Peyer's patch (tissue), 4 donors: ENCODE measurements at places on chromosomes 4 and X. TPM values are rescaled to one million over a fixed set of nuclear protein-coding genes. Genes with fewer than 3 reads are reported as not detected.

- no peaks in the 10 kb centered on the region for H3K36me3 ChIP-seq
- H3K4me3 ChIP-seq, result no peak overlapping the region
- H3K27me3 ChIP-seq, result no peaks in the 10 kb centered on the region
- no peak overlapping the region for H3K27ac ChIP-seq
Measured at GRCh38 chrX:18951032-18951431, 32.9 kb downstream of the PHKA2 start.

DNA sequence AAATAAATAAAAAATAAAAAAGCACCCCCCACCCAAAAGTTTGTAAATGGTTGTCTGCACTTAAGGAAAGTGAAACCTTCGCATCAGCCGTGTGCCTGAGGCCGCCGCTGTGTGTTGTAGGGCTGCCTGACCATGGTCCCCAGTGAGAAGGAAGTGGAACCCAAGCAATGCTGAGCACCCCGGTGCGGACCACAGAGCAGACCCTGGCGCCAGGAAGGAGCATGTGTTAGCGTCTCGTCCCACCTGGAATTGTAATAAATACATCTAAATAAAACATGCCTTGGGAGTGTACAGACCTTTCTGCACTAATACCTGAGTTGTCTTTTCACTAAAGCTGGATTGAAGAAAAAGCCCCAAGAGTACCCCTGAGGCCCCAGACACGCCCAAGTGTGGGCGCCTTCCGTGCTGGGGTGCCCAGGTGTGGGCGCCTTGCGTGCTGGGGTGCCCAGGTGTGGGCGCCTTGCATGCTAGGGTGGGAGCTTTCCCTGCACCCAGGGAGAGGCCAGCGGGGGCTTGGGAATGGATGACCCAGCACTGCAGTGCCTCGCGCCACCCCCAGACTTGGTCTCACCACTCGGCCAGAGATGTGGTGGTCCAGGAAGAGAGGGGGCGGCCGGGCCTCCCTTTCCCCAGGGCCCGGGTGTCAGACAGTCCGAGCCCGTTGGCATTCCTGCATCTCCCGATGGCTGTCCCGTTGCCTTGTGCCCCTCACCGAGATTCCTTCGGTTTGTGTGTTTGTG, 33.7 kb downstream of the HTT-AS start:
- peak overlapping the region; percentile 41 for H3K4me3 ChIP-seq
- peak; percentile 67 for DNase-seq
- no peaks in the 10 kb centered on the region for H3K27me3 ChIP-seq
- peaks cover 41% of the 10 kb centered on the region for H3K4me1 ChIP-seq

GRCh38 chr4:16775411-16776154, 122.9 kb downstream of the LDB2 start:
- DNase-seq, result no peak
- H3K27ac ChIP-seq, result no peak overlapping the region
- H3K4me1 ChIP-seq, result no peaks in the 10 kb centered on the region
- H3K4me3 ChIP-seq, result no peak overlapping the region
- H3K36me3 ChIP-seq, result no peaks in the 10 kb centered on the region
- no peaks in the 10 kb centered on the region for H3K27me3 ChIP-seq

DNA sequence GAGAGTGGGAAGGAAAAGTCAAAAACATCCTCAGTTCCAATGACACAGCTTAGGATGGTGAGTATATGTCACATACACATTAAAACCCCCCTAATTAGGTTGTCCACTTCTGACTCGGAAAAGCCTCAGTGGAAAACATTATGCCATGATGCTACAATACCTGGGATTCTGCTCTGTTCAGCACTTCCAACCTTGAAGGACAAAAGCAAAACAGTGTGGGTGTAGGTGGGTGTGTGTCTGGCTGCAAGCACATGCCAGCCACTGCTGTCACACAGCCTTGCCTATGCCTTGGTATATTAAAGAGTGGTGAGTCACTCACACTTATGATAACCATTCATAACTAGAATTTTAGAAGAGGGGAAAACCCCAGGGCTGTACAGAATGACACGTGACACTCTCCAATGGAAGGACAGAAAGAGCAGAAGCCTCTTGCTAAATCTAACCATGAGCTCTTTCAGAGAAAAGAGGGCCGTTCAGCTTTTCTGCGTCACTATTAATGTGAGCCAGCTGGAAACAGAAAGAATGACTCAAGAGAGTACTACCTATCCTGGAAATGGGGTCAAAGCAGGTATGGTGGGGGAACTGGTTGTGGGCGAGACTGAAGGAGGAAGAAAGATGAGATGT, 159.6 kb downstream of the TET2 start:
- H3K4me3 ChIP-seq, result no peak overlapping the region
- no peaks in the 10 kb centered on the region for H3K4me1 ChIP-seq
- DNase-seq, result no peak
- no peak overlapping the region for H3K27ac ChIP-seq

The TMPRSS11F gene
- not detected for total RNA-seq

GRCh38 chr4:153486281-153487151, 20.4 kb downstream of the TMEM131L start:
- peak overlapping the region; percentile 83 for H3K27ac ChIP-seq
- H3K36me3 ChIP-seq, result no peaks in the 10 kb centered on the region
- no peaks in the 10 kb centered on the region for H3K27me3 ChIP-seq
- no peak for DNase-seq

DNA sequence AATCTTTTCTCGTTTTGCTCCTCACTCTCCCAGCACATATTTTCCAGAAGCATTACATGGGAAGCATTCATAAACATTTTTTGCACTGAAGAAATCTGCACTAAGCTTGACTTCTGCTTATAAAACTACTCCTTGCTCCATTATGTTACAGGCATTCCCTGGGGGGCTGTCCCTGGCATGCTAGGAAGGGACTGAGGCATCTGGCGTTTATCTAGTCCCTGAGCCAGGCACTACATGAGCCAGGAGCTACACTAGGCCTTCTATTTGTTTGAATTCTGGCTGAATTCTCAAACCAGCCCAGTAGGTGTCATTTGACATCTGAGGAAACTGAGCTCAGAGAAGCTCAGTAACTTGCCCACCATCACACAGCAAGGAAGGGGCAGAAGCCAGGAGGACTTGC, 43.3 kb downstream of the NHSL2 start:
- DNase-seq, result no peak
- H3K4me3 ChIP-seq, result no peak overlapping the region
- H3K27ac ChIP-seq, result no peak overlapping the region
- no peaks in the 10 kb centered on the region for H3K36me3 ChIP-seq

DNA sequence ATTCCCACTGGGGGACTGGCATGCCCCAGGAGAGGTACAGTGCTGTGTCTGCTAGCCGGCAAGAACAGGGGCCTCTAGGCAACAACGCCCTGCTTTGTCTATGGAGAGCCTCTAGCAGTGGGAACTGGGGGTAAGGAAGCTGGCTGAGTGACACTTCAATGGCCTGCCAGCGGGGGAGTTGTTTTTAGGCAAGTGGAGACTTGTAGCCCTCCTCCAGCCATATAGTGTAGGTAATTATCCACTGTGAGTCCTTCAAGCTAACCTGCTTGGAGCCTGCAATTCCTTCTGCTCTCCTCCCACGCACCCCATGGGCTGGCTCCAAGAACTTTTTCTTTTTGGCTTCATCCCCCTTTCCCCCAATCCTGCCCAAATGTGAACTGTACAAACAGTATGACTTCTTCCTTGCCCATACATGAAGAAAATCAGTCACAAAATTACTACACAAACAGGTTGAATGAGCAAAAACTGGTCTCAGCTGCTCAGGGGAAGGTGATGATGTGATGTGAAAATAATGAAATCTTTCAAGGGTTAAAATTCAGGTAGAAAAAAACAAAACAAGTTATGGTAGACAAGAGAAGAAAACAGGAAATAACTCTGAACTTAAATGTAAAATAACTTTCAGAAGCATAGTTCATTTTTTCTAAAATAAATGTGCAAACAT, 33.1 kb downstream of the LEF1 start:
- no peaks in the 10 kb centered on the region for H3K27me3 ChIP-seq
- H3K4me1 ChIP-seq, result no peaks in the 10 kb centered on the region
- H3K27ac ChIP-seq, result no peak overlapping the region
- no peak overlapping the region for H3K4me3 ChIP-seq

The CYTL1 gene
- not detected for total RNA-seq

DNA sequence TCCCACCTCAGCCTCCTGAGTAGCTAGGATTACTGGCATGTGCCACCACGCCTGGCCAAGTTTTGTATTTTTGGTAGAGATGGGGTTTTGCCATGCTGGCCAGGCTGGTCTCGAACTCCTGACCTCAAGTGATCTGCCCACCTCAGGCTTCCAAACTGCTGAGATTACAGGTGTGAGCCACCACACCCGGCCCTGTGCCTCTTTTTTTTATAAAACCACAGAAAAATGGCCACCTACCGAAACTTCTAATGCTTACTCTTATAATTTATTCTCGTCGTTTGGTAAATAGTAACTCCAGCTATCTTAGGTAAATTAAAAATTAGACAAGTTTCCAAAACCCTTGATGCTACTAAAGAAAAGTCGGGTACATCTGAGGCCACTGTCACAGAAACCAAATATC, 54.4 kb downstream of the IRF2 start:
- no peak overlapping the region for H3K4me3 ChIP-seq
- no peak for DNase-seq
- no peaks in the 10 kb centered on the region for H3K4me1 ChIP-seq
- no peaks in the 10 kb centered on the region for H3K36me3 ChIP-seq
- peak overlapping the region; percentile 28 for H3K27ac ChIP-seq

The PRKG2 gene
- total RNA-seq, result 13.2 TPM

DNA sequence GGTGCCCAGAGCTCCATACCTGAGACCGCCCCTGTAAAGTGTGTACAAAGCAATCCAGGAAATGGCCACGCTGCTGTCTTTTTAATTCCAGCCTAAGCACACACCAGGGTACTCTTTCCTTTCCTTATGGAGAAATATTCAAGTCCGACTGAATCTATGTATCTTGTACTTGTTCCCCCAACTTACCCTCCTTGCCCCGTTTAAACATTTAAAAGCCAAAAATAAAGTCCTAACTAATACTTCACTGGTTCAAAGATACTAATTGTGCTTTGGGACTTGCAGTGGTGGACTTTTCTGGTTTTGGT, 731 bp upstream of the AMMECR1 start:
- no peaks in the 10 kb centered on the region for H3K36me3 ChIP-seq
- no peaks in the 10 kb centered on the region for H3K27me3 ChIP-seq
- no peak for DNase-seq
- H3K4me3 ChIP-seq, result peak overlapping the region; percentile 57
- peak overlapping the region; percentile 81 for H3K27ac ChIP-seq

The FGFR3 gene
- 115 TPM for total RNA-seq

GRCh38 chrX:103904301-103904700, 58.1 kb upstream of the TMSB15B start:
- DNase-seq, result no peak
- H3K27ac ChIP-seq, result no peak overlapping the region
- no peak overlapping the region for H3K4me3 ChIP-seq
- no peaks in the 10 kb centered on the region for H3K36me3 ChIP-seq
- H3K4me1 ChIP-seq, result no peaks in the 10 kb centered on the region

- H3K27me3 ChIP-seq, result no peaks in the 10 kb centered on the region
- H3K4me1 ChIP-seq, result no peaks in the 10 kb centered on the region
- peak overlapping the region; percentile 62 for H3K27ac ChIP-seq
Measured at GRCh38 chrX:37776283-37776986, 3.4 kb upstream of the CYBB start.

GRCh38 chrX:114450911-114451310, 133.0 kb upstream of the HTR2C start:
- H3K27me3 ChIP-seq, result no peaks in the 10 kb centered on the region
- H3K36me3 ChIP-seq, result no peaks in the 10 kb centered on the region
- no peak overlapping the region for H3K27ac ChIP-seq
- no peaks in the 10 kb centered on the region for H3K4me1 ChIP-seq
- no peak for DNase-seq

- H3K4me1 ChIP-seq, result no peaks in the 10 kb centered on the region
- H3K4me3 ChIP-seq, result no peak overlapping the region
- no peak overlapping the region for H3K27ac ChIP-seq
Measured at GRCh38 chrX:80556148-80556547, 135.9 kb downstream of the TENT5D start.

The EXOC1L gene
- total RNA-seq, result not detected

- no peak for DNase-seq
- H3K36me3 ChIP-seq, result no peaks in the 10 kb centered on the region
- no peaks in the 10 kb centered on the region for H3K27me3 ChIP-seq
- H3K4me1 ChIP-seq, result no peaks in the 10 kb centered on the region
- H3K4me3 ChIP-seq, result no peak overlapping the region
Measured at GRCh38 chrX:28609003-28609402, 21.8 kb downstream of the IL1RAPL1 start.

The PITX2 gene
- total RNA-seq, result 28.9 TPM

The INPP4B gene
- total RNA-seq, result 42.5 TPM

- H3K27me3 ChIP-seq, result no peaks in the 10 kb centered on the region
- DNase-seq, result no peak
- no peak overlapping the region for H3K27ac ChIP-seq
- H3K4me1 ChIP-seq, result no peaks in the 10 kb centered on the region
- no peak overlapping the region for H3K4me3 ChIP-seq
Measured at GRCh38 chr4:171025776-171026175, 787.4 kb upstream of the GALNTL6 start.

GRCh38 chrX:129840344-129840743, 3.3 kb downstream of the ZDHHC9 start:
- H3K27ac ChIP-seq, result no peak overlapping the region
- no peaks in the 10 kb centered on the region for H3K36me3 ChIP-seq
- DNase-seq, result no peak
- H3K4me3 ChIP-seq, result peak overlapping the region; percentile 31

The AREG gene
- total RNA-seq, result 10.5 TPM

GRCh38 chrX:138964501-138964900, 253.0 kb upstream of the FGF13 start:
- no peak for DNase-seq
- no peaks in the 10 kb centered on the region for H3K36me3 ChIP-seq
- no peak overlapping the region for H3K4me3 ChIP-seq
- H3K27ac ChIP-seq, result no peak overlapping the region

The SLC38A5 gene
- total RNA-seq, result 9.1 TPM

DNA sequence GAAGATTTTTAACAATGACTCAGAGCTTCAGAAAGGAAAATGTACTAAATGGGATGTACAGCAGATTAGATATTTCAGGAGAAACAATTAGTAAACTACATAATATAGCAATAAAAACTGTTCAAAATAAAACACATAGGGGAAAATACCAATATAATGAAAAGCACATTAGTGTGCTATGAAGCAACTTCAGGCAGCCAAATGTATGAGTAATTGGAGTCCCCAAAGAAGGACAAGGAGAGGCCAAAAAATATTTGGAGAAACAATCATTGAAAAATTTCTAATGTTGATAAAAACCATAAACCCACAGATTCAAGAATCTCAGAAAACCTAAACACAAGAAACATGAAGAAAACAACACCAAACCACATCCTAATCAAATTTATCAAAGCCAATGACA, 129.3 kb upstream of the CHRDL1 start:
- H3K27ac ChIP-seq, result no peak overlapping the region
- H3K4me1 ChIP-seq, result no peaks in the 10 kb centered on the region
- H3K27me3 ChIP-seq, result no peaks in the 10 kb centered on the region
- H3K36me3 ChIP-seq, result no peaks in the 10 kb centered on the region
- H3K4me3 ChIP-seq, result no peak overlapping the region

GRCh38 chr4:78610546-78611214, 59.1 kb downstream of the ANXA3 start:
- H3K36me3 ChIP-seq, result no peaks in the 10 kb centered on the region
- no peaks in the 10 kb centered on the region for H3K4me1 ChIP-seq
- no peaks in the 10 kb centered on the region for H3K27me3 ChIP-seq
- no peak overlapping the region for H3K27ac ChIP-seq

The ZNF732 gene
- total RNA-seq, result not detected

The BMPR1B gene
- not detected for total RNA-seq
